Activated CD8-positive, alpha-beta memory T cell treated with anti-CD3 and anti-CD28 coated beads for 36 hours (primary cell): ENCODE measurements at places on chromosomes 12 and 14. TPM values are rescaled to one million over a fixed set of nuclear protein-coding genes. Genes with fewer than 3 reads are reported as not detected.

WIF1 gene
- total RNA-seq: not detected

GPD1 gene
- total RNA-seq: 0.40 TPM

ISCA2 gene
- 28.2 TPM for total RNA-seq

WNT1 gene
- not detected for total RNA-seq

TEX22 gene
- total RNA-seq: 0.99 TPM

ADGRD1 gene
- 0.78 TPM for total RNA-seq

ADAM20 gene
- 0.08 TPM for total RNA-seq

PMEL gene
- total RNA-seq: 0.50 TPM
